ENCODE measurements at places on chromosomes 5 and 9. TPM values are rescaled to one million over a fixed set of nuclear protein-coding genes. Genes with fewer than 3 reads are reported as not detected.

- no peak for DNase-seq
These were observed 439.6 kb upstream of the NMUR2 start for GRCh38 chr5:152844713-152845112.

Gene NIM1K
- polyA plus RNA-seq, result 0.78 TPM

DNA sequence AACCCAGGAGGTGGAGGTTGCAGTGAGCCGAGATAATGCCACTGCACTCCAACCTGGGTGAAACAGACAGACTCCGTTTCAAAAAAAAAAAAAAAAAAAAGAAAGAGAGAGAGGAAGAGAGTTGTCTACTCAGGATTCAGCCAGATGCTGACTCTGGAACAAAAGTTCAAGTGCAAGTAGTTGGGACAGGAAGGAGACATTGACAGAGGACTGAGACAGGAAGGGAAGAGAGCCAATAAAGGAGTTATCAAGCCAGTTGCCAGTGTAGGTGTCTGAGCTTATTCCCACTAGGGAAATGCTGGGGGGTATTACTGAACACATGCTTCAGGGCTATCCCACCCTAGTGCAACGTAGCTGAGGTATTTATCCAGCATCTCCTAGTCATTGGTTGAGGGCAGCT is 147.7 kb upstream of the SLC1A3 start:
- no peak for DNase-seq

DNA sequence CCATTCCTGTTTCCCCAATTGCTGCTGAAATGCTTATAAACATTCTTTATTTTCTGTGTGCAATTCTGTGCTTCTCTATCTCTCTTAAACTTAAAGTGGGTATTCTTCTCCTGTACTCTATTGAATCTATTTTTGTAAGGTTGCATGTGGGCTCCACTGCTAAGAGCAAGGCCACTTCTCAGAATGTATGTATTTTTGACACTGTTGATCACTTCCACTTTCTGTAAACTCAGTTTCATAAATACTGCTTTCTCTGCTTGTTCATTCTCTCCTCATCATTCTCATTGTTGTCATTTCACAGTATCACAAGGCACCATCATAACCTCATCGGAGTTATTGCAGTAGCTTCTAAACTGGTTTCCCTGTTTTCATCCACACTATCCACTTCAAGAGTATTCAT is 483.0 kb upstream of the CDH18 start:
- no peak for DNase-seq

- no peak for DNase-seq
These were observed 227.2 kb upstream of the KLF9 start for GRCh38 chr9:70641631-70642030.

GRCh38 chr5:147568710-147569406 is 59.0 kb upstream of the DPYSL3 start:
- DNase-seq, result no peak

GRCh38 chr5:97136475-97136874 is 5.9 kb downstream of the LIX1 start:
- DNase-seq, result no peak

Gene ANKRD18A
- polyA plus RNA-seq, result 2.1 TPM

Gene PCA3
- 2.0 TPM for polyA plus RNA-seq

GRCh38 chr5:96279801-96280542 is 153.1 kb downstream of the PCSK1 start:
- DNase-seq, result no peak

DNA sequence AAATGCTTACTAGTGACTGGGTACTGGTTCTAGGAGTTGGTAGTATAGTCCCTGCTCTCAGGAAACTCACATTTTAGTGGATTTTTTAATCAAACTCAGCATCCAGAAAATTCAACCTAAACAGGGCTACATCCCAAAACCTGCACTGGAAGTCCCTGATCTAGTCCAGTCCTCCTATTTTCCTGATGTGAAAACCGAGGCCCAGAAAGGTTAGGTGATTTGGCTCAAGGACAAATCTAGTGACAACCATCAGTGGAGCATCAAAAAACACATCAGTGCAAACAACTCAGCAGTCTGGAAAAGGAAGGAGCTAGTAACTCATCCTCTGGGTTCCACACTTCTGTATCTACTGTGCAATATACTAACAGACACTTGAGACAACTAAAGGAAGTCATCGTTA is 38.2 kb downstream of the SERINC5 start:
- no peak for DNase-seq

DNA sequence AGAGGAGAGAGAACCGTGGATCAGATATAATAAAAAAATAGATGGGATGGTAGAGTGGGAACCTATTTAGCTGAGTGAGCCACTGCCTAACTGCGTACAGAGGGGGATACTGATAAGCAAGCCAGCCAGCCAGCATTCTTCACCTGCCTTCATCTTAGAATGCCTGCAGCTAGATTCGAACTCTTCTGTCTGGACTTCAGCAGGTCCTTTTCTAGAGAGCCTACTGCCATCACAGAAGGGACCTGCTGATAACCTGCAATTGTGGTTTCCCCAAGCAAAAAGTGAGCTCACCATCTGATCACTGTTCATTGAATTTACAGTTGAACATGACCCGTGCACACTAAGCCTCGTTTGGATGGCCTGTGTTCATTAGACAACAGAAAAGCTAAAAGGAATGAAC is 109.4 kb downstream of the CDC42SE2 start:
- DNase-seq, result no peak

GRCh38 chr5:111248571-111248970 is 24.4 kb downstream of the CAMK4 start:
- no peak for DNase-seq

Gene FXN
- polyA plus RNA-seq, result 17.7 TPM

Gene BRD3
- 49.7 TPM for polyA plus RNA-seq

DNA sequence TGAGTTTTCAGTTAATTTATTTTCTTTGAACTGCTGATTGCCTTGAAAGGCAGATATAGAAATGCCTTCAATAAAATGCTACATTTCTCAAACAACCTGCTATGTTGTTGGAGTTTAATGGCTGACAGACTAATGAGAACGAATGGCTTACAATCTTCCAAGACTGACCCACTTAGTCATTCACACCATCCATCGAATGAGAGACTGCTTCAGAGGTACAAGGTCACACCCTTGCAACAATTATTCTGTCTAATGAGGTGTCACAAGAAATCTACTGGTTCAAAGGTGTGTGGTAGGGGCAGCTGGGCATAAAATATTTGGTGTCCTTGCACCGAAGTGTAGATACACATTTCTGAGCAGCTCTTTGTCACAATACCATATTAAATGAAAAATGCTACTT is 18.3 kb downstream of the PTPRD start:
- no peak for DNase-seq

GRCh38 chr5:90367879-90368278 is 41.7 kb downstream of the CETN3 start:
- no peak for DNase-seq

DNA sequence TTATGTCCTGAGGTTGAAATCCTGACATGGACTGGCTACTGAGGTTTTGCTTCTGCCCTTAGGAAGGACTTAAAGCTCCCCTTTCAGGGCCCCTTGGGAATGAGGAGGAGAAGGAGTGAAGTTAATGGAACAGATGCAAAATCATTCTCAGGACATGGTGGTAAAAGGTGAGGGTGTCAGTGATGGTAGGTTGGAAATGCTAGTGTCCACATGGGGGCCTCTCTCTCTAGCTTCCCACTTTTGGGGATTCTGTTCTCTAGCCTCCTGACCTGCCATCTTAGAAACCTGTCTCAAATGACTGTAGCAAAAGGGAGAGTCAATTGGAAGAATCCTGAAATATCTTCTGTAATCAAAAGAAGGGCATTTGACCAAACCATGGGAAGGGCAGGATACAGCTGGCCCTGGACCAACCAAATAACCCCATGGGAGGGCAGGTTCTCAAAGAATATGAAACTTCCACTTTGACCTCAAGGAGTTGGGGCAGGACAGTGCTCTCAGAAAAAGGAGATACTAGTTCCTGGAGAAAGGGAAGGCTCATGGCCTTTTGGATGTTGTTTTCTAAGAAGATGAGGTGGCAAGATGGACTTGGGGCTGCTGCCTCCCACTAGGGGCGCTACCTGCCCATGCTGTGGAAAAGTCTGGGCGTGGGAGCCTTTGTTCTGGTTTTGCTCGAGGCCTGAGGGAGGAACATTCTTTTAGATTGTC is 21.2 kb upstream of the MLANA start:
- no peak for DNase-seq

- no peak for DNase-seq
These were observed 20.3 kb downstream of the AOPEP start for GRCh38 chr9:94746541-94747370.

DNA sequence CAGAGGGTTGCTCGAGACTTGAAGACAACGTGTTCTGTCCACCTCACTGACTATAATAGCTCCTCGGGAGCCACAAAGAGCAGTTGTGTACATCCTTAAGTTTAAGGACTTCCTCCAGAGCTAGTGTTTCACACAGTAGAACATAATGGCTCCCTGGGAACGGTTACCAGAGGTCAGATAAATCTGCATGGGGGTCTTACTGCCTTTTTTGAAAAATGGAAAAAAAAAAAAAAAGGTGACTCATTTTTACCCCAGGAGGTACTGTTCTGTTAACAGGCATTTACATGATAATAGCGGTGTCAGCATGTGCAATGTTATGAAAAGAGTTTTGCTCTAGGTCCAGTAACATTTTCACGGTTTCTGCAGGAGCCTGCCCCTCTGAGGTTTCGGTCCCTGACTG is 498.9 kb upstream of the WWC1 start:
- no peak for DNase-seq

Data from left renal pelvis (tissue), 4 donors.